ENCODE measurements at places on chromosomes 2 and 18.

DNA sequence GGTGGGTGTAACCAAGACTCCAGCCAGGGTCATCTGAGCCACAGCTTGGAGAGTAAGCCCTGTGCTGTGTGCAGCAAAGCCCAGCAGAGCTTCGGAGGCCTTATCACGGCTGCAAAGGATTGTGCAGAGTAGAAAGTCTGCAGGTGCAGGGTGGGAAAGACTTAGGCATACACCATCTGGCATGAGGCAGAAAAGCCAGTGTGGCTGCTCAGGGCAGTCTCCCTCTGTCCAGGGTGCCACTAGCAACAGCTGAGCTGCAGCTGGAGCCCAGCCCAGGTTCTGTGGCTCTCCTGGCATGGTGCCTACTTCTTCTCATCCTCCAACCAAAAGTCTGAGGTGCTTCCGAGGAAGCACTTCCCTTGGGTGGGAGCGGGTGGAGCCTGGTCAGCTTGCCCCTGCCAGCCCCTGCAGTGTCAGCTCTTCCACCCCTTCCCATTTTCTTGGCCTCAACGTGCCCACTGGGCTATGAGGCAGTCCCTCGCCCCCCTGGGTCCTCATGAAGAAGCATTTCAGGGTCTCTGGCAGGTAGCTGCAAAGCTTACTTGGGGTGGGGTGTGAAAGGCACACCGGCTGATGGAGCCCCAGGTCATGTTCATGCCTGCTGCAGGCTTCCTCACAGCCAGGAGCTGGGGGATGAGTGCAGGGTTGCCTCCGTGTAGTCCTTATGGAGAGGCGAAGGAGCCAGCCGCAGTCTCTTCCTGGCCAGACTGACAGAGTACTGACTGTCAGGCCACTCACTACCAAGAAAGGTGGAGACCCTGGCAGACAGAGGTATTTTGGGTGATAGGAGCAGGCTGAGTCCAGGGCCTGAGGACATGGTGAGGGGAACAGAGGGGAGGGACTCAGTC is 4.8 kb downstream of the AMER3 start:
- DNase-seq = no peak

- DNase-seq = no peak
Measured at GRCh38 chr2:161257123-161257952, 50.9 kb upstream of the PSMD14 start.

DNA sequence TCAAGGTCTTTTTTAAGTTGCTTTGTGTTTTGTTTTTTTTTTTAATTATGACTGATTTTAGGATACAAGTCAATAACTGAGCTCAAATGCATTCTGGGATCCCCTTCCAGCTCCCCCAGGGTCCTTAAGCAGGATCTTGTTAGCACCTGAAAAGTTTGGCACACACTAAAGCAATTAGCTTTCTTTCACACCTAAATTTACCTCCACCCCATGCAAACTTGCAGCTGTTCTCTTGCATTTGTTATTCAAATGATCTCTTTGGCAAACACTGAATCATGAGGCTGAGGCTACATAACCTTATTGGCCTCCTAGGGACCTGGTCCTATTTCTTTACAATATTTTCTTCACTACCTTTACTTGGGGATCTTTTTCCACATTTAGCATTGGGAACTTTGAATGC is 2026.1 kb upstream of the CELF4 start:
- no peak for DNase-seq

GRCh38 chr2:233681521-233682099 is at the start of gene UGT1A7:
UGT1A7 (plus strand) TSS chr2:233681901; CDS start chr2:233681938, 37 bp downstream.
- no peak for DNase-seq

DNA sequence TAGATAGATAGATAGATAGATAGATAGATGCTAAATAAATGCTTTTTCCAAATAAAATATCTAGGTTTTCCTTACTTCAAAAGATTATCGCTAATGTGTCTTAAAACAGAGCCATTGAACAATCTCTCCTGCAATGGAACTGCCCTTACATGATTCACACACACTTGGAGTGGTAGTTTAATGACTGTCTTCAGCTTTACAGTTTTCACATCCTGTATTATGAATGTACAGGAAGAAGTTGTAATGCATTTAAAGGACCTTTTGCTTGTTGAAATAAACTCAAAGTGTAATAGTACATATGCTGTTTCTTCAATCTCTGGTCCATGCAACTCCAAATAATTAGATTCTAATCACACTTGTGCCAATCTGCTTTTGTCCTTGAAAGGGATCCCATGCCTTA is 797.6 kb upstream of the CDH2 start:
- DNase-seq = no peak

GRCh38 chr2:84442888-84443287 is 16.2 kb downstream of the SUCLG1 start:
- no peak for DNase-seq

DNA sequence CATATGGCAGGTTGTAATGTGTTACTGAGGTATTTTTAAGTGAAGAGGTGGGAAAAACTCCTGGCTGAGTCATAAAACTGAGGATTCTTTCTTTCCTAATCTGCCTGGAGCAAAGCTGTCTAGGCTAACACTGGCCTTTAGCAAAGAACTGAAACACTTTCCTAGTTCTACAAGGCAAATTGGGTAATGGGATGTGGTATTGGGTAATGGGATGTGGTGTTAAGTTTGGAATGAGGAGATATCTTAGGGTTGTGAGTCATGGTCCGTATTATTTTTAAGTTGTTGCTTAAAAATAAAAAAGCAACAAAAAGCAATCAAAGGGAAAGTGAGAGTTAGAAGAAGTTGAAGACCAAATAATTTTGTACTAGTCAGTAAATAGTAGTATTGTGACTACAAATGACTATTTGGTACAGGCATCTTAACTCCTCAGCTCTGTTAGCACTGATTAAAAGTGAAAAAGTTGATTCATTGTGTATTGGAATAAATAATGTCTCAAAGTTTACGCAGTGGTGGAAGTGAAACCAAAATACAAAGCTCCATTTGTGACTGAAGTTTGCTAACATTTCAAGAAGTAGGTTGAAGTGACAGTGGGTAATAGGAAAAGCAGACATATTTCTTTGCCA is 216.8 kb downstream of the CAMKMT start:
- no peak for DNase-seq

DNA sequence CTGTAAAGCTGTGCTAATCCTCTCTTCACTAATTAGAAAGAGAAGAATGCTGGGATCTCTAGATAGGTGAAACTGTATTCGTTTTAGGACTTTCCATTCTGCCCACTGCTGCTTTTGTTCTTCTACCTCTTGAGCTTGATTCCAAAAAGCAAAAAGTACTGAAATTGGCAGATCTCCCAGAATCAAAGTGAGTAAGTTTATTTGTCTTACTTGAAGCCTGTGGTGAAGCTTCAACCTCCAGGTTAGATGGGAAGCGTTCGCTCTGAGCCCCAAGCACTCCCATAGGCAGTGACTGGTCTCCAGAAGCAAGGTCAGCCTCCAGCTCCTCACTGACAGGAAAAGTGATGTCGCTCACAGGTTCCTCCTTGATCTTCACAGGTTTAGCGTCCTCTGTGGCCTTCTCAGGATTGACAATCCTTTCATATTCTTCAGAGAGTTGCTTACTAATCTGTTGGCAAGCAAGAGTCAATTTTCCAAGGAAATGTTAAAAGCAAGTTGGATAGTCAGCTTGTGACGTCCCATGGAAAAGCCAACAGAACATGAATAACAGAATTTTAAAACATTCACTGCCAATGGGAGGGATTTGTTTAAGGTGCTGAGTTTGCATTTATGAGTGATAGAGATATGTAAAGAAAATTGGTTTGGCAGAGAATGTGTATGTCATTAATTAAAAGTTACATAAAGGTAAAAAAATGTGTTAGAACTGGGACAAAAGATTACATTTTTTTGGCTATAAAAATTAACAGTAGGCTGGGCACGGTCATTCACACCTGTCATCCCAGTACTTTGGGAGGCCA is 8.1 kb downstream of the SUPT7L start:
- no peak for DNase-seq

DNA sequence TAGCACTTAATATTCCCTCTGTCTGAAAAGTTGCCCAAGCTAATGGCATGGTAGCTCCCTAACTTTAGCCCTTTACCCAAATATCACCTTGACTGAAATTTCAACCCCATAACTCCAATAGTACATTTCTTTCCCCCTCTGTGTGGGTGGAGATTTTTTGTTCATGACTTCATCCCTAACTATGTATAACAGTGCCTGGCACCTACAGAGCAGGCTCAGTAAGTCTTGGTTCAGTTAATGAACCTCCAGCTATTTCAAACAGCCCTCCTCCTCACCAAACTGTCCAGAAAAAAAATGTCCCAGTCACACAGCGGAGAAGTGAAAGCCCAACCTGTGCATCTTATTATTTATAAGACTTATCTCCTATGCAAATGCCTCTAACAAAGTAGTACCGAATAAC is 18.6 kb downstream of the BUB1 start:
- DNase-seq = no peak

DNA sequence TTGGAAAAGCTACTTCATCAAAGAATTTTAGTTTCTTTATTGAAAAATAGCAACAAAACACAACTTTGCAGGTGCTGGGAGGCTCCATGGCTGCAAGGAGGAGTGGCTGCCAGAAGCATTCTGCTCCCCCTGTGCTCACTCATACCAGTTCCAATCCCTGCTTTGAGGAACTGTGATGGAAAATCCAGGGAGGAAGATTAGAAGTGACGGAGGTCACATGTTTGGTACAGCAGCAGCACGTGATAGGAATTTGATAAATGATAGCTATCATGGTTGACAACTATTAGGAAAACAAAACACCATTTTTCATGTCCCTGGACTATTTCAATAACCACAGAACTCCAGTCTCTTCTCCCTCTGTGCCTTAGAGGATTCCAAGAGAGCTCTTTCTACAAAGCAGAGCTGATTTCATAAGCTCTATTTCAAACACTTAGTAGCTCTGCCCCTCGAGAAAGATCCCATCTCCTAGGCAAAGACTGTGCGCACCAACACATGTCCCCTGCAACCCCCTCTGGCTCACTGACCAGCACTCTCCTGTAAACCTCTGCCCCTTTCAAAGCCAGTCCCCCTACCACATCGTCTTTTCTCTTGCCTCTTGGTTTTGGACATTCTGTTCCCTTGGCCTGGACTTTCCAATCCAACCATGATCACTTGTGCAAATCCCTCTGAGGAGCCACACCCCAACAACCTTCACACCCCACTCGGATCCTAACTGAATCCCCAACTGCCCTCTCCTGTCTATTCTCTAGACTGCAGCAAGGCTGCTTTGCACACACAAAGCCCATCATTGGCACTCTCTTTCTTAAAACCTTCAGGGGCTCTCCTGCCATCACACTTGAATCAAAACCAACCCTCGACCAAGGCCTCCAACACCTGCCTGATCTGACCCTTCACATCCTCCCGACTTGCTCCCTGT is 352.4 kb upstream of the PKDCC start:
- DNase-seq = no peak

GRCh38 chr2:50084086-50084843 is 930.0 kb upstream of the FSHR start:
- no peak for DNase-seq

GRCh38 chr2:237306083-237306786 is 107.7 kb downstream of the COL6A3 start:
- DNase-seq = no peak

DNA sequence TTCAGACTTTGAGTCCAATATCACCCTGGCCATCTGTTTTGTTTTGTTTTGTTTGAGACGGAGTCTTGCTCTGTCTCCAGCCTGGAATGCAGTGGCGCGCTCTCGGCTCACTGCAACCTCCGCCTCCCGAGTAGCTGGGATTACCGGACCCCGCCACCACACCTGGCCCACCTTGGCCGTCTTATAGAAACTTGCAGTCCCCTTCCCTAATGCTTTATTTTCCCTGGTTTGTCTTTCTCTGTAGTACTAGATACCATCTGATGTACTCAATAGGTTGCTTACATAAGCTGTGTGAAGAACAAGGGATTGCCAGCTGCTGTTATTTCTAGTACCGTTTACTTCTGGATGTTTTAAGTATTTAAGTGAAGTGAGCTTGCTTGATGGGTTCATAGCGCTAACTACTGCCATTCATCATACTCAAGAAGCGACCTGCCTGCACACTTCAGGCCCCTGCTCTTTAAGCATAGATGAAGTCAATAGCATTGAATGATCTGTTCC is 1.2 kb downstream of the RPL31 start:
- DNase-seq = no peak

DNA sequence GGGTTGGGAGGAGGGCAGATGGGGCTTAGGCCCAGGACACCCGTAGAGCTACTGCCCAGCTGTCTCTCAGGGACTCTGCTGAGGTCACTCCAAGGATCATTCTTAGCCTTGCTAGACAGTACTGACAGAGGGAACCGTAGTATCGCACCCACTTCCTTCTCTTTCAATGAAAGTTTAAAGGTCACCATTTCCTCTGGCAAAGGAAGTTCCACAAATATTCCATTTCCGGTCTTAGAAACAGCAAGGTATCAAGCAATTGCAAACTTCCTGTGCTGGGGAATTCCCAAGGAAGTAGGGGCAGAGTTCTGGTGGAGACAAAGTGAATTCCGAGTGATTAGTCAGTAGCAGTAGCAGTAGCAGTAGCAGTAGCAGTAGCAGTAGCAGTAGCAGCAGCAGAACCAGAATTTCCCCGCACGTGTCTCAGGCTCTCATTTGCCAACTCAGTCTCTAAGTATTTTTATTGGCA is 24.7 kb downstream of the IL1B start:
- no peak for DNase-seq

DNA sequence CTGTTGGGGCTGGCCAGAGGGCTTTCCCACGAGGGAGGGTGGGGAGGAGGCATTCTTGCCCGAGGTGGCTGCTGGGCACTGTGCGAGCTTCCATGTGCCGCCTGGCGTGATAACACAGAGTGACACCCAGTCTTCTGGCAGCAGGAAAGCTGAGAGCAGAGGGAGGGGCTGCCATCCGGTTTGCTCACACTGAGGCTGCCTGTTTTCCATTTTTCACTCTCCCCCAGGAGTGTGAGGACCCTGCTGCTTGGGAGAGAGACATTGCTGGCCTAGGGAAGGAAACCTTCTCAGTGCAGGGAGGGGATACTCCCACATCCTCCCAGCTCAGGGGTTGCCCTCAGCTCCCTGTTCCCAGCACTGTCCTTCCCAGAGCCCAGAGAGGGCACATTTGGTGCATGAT is 73.1 kb downstream of the INHBB start:
- DNase-seq = no peak

- no peak for DNase-seq
Measured at GRCh38 chr2:119788752-119789151, 29.0 kb downstream of the PTPN4 start.

DNA sequence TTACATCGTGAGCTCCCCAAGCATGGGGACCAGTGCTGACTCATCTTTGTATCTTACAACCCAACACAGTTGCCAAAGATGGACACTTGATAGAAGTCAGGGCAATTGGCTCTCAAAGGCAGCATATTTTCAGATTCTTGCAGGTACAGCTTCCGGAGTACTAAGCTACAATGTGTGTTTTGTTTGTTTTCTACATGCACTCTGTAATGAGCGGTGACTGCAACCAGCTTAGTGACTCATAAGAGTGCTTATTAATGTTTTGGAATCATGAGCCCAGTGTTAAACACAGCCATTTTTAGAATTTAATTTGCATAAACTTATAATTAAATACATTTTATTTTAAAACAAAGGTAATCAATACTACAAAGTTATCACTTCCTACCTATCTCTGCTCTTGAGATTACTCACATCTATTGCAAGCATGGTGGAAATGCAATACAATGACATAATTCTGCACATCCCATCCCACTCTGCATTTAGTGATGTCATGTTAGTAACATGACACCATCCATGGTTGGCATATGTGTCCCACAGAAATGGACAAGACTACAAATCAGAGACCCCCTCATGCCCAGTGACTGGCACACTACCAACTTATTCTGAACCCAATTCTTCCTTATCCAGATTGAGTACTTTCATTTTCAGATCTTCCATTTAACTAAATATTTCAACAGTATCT is 399.8 kb upstream of the ST6GAL2 start:
- DNase-seq = no peak

- no peak for DNase-seq
Measured at GRCh38 chr2:223889229-223889628, 51.8 kb upstream of the AP1S3 start.

GRCh38 chr2:148967578-148967977 is 70.9 kb upstream of the LYPD6B start:
- no peak for DNase-seq
